CD4-positive, alpha-beta memory T cell (primary cell): ENCODE measurements at places on chromosomes 1 and 21. TPM values are rescaled to one million over a fixed set of nuclear protein-coding genes. Genes with fewer than 3 reads are reported as not detected.
A peak's percentile ranks its signal among the peaks of the same experiment; 100 is the strongest.

GRCh38 chr1:46456411-46456963 lies 33.1 kb upstream of the DMBX1 start:
- no peak for DNase-seq
- H3K4me3 ChIP-seq: no peak overlapping the region
- H3K27ac ChIP-seq: no peak overlapping the region

DNA sequence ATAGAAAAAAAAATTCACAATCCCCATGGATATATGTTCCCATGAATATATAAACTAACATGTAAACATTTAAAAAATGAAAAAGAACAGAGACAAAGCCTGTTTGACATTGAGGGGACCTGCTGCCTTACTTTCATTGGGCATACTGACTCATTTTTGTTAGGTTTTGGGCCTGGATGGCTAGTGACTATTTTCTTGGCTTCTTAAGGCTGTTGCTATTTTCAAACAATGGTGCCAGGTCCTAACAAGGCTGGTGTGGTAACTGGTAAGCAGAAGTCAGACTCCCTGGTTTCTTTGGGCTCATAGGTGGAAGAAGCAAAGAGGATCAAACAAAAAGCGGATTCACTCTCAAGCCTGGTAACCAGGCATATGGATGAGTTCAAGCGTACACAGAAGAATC lies 51.0 kb downstream of the LAMC2 start:
- H3K27me3 ChIP-seq: no peaks in the 10 kb centered on the region
- no peak overlapping the region for H3K4me3 ChIP-seq
- no peaks in the 10 kb centered on the region for H3K36me3 ChIP-seq

- H3K27ac ChIP-seq: no peak overlapping the region
- no peaks in the 10 kb centered on the region for H3K36me3 ChIP-seq
Observed at GRCh38 chr1:205037539-205037938, 5.5 kb upstream of the CNTN2 start.

GRCh38 chr1:147717051-147717705 lies 43.2 kb downstream of the GJA5 start:
- H3K36me3 ChIP-seq: no peaks in the 10 kb centered on the region
- no peaks in the 10 kb centered on the region for H3K27me3 ChIP-seq
- H3K27ac ChIP-seq: no peak overlapping the region
- DNase-seq: peak; percentile 46
- H3K4me3 ChIP-seq: no peak overlapping the region

Gene KIAA0040
- 28.7 TPM for total RNA-seq

Gene EFHD2
- 50.3 TPM for total RNA-seq
